ENCODE measurements at places on chromosomes 6 and 20.

DNA sequence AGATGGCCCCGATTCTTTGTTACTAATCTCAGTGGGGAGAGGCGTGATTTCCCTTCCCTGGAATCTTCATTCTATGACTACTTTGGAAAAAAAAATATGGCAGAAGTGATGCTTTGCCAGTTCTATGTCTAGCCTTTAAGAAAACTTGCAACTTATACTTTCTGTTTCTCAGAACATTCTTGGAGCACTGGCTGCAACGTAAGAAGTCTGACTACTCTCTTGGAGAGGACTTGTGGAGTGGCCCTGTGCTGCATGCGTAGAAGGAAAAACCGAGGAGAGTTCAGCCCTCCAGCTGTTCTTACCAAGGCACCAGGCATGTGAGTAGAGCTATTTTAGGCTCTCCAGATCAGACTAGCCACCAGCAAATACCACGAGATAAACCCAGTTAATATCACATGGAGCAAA is 77.6 kb upstream of the STXBP5 start:
- no peak for DNase-seq

DNA sequence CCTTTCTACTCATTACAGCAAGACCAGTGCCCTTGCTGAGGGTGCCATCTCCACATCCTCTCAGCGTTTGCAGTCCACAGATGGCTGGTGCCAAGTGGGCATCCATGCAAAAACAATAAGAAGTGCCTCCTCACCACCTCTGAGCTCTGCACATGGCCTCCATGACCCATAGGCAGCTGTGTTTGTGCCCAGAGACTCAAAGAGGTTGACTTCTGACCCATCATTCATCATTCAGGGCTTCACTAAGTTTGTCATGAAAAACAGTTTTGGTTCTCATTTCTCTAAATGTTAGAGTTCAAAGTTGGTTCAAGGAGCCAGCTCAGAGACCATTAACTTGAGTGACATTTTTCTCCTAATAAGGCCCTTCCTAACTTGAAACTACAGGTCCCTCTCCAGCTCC is 512.6 kb upstream of the MAP3K7 start:
- no peak for DNase-seq

DNA sequence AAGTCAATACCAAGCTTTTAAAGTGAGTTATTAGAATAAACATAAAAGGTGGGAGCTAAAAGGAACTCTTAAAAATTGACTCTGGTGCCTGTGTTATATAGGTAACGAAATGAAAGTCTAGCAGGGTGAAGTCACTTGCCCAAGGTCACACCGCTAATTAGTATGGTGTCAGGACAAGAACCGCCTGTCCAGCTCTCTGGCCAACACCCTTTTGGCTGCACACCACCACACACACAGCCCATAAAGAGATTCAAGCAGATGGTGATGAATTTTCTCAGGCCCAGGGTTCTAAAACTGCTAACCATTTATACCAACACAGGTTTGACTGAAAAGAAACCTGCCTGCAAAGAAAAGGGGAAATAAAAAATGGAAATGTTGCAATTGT is 20.2 kb downstream of the GFOD1 start:
- DNase-seq, result no peak

DNA sequence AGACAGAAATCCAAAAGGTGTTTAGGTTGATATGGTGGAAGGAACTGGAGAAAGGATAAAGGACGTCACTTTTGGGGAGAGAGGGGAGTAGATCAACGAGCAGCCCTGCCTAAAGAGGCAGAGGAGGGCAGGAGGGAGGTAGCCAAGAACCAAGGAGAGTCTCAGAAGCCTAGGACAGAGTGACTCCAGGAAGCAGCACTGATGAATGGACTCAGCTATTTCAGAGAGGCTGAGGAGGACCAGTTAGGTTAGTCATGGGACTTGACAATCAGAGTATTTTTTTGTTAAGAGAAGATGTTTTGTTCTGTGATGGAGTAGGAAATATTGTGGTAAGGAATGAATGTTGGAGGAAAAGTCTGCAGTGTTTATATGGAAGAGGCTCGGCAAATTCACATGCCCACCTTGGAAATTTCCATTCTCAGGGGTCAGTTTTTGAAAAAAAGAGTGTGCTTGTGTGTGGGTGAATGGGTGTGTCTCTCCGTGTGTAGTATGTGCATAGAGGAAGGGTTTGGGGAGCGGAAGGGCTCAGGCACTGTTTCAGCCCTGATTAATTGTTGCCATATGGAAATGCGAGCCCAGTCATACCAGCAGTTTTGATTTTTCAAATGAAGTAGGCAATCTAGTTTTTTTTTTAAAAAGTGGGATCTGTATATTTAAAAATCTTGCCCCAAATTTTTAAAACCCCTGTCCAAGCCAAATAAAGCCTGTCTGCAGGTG is 303.6 kb downstream of the SAMD5 start:
- DNase-seq, result no peak

- DNase-seq, result no peak
Measured at GRCh38 chr6:21726676-21727075, 133.1 kb downstream of the SOX4 start.

GRCh38 chr20:63939061-63939935 is 16.9 kb downstream of the UCKL1 start:
- DNase-seq, result no peak

DNA sequence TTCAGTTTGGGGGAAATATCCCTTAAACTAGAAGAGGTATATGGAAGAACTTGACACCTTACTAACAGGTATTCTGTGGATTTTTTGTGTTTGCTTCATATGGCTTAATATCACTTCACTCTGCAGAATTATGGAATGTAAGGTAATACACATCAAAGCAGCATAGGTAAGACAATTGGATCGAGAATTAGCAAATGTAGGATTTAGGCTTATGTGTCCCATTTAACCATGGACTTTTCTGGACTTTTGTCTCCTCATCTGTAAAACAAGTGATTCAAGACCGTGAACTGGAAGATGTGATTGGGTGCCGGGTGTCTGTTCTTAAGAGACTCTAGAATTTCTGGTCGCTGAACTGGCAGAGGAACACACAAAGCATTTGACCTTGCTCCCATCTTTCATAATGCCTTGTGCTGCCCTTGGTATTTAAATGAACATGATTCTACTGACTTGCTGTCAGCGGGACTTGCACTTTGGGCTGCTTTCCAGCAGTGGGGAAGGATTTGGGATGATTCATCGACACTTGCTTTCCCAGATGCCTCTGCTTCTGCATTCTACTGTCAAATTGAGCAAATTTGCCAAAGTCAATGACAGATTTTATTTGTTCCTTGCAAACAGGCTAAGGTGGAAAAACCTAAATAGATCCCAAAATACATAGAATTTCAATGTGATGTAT is 199.8 kb downstream of the PLCB1 start:
- DNase-seq, result no peak

DNA sequence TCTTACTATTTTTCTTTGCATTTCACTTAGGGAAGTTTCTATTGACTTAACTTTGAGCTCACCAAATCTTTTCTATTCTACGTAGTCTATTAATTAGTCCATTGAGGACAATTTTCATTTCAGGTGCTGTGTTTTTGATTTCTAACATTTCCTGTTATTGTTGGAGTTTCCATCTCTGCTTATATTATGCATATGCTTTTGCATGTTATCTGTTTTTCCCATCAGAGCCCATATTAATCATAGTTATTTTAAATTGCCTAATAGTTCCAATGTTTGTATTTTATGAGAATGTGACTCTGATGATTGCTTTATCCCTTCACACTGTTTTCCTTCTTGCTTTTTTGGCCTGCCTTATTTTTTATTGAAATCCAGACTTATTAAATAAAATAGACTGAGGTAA is 414.5 kb upstream of the OPRM1 start:
- no peak for DNase-seq

DNA sequence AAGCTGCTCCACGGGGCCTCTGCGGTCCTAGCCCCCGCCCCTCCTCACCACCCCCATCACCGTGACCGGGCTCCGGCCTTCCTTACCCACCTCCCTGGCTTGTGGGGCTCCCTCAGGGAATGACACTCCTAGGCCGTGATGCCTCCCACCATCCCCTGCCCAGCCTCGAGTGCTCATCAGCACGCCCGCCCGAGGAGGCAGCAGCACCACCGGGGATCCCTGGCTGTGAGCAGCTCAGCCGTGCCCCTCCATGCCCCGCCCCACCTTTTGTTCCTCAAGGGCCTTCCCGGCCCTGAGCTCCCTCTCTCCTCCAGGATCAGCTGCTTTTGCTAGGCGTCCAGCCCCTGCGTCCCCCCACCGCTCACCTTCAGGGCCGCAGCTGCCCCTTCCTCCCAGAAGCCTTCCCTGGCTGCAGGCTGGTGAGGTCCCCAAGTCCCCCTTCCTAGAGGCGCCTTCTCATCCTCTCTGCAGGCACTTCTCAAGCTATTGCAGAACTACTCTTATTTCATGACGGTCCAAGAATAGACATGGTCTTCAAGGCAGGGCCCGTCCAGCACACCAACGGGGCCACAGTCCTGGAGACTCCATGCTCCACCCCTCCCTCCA is 3.0 kb downstream of the FNDC11 start:
- DNase-seq, result no peak

DNA sequence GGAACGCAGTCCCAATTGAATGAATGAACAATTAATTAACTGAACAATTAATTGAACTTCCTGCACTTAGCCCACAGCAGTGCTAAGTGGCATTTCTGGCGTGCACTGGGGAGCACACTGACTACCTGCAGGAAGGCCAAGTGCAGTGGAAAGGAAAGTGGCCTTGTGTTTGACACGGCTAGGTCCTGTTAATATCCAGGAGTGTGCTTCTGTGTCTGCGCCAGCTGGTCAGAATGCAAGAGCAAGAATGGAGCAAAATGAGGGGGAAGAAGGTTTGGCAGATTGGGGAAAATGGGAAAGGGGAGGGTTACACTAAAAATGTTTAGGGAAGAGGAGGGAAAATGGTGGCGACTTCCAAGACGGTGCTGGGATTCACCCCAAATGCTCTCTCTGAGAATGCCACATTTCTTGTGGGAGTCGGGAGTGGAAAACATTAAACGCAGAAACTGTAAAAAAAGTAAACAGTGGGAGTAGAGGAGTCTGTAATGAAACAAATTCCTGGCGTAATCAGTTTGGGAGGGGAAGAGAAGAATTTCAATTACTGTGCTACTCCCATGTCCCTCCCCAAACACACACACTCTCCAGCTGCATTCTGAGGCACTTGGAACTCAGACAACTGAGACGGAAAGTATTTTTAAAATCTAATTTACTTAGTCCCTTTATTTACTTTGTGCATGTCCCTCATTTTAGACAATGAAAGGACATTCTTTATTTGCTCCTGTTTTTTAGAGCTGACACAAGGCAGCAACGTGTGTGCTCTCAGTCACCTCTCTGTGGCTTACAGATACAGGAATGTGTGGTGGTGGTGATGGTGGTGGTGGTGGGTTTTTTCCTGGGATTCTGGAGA is 64.1 kb downstream of the CLIC5 start:
- DNase-seq, result no peak

DNA sequence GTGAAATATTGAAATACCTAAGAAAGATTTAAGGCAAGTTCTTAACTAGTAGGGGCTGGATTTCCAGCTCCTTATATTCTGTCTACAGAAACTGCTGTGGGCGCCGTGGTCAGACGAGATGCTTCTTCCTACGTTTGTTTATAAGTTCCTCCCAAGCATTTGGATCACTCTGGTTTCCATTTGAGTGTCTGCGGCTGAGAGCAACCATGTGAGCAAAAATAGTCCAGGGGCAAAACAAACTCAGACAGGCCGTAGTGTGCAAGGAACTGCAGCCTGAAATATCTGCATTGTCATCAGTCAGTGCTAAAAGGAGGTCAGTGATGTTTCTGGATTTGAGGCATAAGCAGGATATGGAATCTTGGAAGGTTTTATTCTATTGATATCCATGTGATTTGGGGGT is 485.9 kb upstream of the JAG1 start:
- DNase-seq, result no peak

DNA sequence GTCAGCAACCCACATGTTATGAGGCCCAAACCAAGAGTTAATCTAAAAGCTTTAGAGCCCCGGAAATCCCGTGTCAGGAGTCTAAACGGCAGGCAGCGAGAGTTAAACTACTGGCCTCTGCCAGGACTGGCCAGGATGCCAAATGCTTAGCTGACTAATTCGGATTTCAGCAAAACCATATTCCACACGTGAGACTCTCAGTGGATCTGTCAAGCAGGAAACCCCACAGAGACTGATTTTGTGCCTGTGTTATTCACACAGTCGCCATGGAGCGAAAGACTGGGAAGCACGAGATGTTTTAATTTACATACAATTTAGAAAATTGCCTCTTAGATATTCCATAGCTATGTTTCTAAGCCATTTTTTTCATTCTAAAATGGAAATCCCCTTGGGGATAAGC is 152.9 kb downstream of the RNASET2 start:
- no peak for DNase-seq

DNA sequence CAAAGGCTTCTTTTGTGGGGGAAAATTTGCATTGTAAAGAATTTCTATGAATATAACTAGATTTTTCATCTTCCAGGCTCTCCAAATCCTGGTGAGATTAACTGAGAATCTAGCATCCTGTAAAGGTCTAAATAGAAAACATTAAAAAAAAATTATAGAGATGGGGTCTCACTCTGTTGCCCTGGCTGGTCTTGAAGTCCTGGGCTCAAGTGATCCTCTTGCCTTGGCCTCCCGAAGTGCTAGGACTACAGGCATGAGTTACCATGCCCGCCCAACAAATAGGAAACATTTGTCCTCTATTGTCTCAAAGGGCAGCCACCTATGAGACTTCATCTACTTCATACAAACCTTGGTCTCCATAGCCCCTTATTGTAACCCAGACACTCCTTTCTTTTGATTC is 25.2 kb upstream of the NCOA3 start:
- no peak for DNase-seq

DNA sequence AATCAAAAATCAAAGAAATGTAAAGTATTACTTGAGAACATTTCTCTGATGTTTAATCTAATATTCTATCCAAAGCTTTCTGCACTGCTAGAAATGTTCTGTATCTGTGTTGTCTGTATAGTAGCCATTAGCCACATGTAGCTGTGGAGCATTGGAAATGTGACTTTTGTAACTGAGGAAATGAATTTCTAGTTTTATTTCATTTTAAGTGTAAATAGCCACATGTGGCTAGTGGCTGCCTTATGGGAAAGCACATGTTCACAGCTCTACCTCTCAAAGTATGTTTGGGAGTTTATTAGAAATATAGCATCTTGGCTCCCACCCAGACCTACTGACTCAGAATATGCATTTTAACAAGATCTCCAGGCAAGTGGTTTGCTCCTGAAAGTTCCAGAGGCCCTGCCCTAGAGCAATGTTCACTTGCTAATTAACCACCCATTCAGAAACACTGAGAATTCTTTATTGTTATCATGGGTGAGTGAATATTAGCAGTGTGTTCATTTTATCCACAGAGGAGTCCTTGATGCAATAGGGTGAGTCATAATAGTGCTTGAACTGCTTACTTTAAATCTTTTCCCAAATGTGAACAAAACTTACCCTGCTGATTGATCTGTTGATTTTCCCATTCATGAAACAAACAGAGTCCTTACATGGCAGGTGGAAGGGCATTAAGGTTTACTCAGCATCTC is 282.7 kb downstream of the PLCB1 start:
- DNase-seq, result no peak

- no peak for DNase-seq
Measured at GRCh38 chr20:11366660-11367059, 551.0 kb upstream of the BTBD3 start.

DNA sequence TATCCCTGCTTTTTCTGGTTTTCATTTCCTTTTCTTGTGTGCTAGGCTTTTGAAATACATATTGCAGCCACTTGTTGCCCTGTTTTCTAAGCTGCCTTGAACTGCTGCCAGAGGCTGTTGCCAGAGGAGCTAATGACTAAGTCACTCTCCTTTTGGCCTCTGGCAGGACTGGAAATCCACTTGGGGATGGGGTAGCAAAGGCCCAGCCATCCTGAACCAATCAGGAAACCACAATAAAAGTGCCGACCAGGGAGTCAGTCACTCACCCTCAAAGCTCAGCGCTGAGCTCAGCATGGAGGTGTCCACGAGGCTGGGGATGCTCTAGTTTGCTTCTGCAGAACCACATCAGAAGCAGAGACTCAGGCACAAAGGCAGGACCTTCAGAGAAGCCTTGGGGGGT is 813.0 kb downstream of the DHX35 start:
- DNase-seq, result no peak

Data from NCI-H524 (cell line).